ENCODE measurements at places on chromosomes 3 and 15.

DNA sequence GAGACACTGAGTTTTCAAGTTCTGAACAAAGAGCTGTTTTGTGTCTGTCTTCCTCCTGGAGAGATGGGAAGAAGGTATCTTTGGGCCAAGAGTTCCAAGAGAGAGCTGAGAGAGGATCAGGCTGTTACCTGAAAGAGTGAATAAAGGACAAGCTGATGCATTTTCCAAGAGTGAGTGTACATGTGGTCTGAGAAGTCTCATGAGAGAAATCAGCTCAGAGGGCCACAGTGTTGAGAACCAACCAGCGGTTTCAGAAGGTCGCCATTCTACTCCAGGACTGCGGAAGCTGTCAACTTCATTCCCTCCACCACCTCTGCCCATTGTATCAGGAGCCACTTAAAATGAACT lies 42.7 kb upstream of the PPP2R3A start:
- no peak for DNase-seq

DNA sequence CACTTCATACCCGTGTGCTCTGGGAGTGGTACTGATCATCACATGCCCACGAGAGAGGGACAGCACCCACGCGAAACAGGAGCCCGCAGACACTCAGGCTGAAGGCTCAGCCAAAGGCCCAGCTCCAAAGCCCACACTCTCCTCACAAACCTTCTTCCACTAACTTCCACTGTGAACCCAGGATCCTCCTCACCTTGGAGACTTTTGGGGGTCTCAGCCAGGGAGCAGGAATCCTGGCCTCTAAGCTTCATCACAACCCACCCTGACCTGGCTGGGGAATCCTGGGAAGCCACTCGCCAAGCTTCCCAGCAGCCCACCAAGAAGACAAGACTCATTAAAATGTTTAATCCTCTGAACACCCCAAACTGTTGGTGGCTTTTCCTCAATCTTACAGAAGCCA lies 421.2 kb downstream of the OCA2 start:
- no peak for DNase-seq

DNA sequence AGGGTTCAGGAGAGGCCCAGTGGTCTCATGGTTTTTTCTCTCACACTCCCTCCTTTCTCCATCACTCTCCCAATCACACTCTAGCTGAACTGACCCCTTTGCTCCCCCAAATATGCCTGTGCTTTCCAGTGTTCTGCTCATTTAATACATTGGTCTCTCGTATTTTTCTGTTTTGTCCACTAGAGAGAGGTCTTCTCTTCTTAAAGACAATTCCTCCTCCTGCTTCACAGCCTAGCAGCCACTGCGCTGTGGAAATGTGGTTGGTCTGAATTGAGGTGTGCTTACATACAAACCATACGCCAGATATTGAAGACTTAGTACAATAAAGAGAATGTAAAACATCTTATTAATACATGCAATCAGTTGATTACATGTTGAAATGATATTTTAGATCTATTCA lies 60.6 kb upstream of the XCR1 start:
- peak; percentile 80 for DNase-seq

DNA sequence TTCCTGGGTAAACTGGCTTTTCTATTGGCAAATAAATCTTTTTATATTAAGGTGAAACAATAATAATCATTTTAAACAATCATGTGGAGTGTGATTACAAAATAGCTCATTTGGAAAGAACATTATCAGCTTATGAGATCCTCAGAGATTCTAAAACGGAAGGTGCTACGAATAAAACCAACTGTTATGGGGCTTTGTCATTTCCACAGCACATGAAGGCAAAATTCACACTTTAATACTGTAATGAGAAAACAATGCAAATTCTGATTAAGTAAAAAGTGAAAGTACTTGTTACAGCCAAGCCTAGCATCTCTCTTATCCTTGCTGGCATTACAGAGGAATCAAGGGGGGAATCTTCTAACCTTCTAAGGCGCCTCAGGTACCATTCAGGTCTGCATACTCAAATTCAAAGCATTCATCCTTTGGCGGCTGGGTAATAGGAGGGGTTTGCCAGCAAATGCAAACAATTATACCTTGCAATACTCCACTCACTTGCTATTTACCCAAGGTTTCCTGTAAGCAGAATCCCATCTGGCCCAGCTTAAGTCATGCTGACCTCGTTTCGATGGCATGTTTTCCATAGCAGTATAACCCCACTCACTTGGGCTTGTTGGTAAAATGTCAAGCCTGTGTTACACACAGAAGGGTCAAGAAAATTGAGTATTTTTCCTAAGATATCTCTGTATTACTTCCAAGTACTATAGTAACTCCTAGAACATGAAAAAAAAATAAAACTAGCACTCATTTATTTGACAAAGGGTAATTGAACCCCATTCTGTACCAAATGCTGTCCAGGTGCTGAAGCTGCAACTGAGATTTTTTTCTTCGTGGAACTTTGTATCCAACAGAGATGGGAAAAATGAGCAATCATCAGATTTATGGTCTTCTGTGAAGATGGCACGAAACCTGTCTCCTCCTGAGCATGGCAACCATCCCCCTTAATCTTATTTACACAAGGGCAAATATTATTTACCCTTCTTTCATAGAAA lies 183.7 kb upstream of the LMCD1 start:
- no peak for DNase-seq

DNA sequence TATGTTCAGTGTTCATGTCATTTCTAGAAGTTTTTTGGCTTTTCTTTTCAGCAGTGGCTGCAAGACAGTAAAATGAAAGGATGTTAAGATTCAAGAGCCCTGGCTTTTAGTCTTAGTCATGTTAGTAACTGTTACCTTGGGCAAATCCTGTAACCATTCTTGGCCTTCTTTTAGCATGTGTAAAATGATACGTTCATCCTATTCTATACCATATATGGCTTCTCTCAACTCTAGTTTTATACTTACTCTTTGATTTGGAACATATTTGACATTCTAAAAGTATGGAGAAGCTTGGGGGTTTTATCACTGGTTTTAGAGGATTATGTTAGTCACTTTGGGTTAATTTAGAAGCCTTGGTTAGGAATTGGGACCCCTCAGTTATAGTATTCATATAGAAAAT lies 20.1 kb downstream of the GTF2E1 start:
- DNase-seq = no peak

GRCh38 chr15:98431171-98431570 lies 217.2 kb upstream of the IGF1R start:
- no peak for DNase-seq

DNA sequence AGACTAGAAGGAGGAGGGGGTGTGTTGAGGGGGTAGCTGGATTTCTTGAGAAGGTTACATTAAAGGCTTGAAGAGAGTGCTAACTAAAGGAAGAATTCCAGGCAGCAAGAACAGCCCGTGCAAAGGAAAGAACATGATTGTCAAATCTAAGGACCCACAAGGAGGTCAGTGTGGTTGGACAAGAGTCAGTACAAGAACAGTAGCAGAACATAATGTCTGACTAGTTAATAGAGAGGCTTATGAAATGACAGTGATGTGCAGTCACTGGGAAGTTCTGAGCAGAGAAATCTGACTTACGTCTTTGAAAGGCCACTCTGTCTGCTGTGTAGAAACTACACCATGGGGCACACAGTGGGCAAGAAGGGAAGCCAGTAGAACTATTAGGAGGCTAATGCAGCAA lies 19.8 kb upstream of the RBMS3 start:
- no peak for DNase-seq

DNA sequence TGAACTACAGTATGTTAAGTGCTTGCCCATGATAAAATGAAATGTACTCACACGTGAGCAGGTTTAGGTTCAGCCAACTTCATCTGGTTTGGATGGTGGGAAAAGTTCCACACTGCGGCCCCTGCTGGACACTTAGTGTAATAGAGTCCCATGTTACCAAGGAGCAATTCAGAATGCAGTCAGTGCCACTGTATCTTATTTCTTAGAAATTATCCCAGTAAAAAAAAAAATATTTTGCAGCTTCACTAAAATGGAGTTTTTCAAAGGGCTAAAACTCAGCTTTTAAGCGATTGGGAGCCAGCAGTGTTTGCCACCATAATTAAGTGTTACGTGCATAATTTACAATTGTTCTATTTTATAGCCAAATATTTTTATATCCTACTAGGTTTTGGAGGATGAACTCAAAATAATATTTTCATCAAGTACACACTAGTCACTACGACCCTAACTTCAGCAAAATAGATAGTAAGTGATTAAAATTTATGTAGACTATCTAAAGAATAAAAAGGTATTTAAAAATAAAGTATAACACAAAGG lies 371.7 kb upstream of the GBE1 start:
- peak; percentile 56 for DNase-seq

Data from inflammatory macrophage treated with lipopolysaccharide for 1 hour (primary cell).